ENCODE measurements at places on chromosomes 16 and 17.

DNA sequence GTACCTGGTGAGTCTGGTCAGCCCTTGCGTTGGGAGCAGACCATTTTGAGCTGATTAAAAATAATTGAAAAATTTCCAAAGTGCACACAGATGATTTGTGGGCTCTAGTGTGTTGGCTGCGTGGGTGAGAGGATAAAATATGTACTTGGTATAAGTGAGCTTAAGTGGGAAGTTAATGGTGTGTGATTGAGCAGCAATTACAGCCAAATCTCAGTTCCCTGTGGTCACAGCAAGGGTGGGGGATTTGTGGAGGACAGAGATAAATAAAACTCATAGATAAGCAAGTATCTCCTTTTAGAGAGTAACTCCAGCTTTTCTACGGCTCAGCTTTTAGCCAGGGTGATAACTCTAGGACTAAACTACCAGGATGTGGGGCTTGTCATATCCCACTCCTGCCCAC is 390.4 kb downstream of the UTP18 start:
- no peak for DNase-seq

GRCh38 chr17:74670329-74670728 is 42.4 kb downstream of the CD300LF start:
- DNase-seq: no peak

- no peak for DNase-seq
These were observed 17.9 kb downstream of the CTCF start for GRCh38 chr16:67580202-67580601.

DNA sequence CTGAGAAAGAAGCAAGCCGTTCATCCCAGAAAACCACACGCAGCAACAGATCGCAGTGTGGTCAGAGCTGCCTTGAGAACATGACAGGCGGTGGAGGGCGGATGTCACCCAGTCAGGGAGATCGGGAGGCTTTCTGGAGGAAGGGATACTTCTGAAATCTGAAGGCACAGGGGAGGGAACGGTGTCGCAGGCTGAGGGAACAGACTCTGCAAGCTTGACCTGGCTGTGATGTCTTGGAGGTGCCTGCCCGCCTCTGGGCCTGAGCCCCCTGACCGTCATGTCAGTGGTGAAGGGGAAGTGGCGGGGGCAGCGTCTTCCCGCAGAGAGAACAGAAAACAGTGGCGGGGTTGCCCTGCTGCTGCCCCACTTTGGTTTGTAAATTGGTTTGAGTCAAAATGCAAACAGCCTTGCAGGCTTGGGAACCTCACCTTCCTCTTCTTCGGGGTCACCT is 8.1 kb upstream of the ATP2A3 start:
- DNase-seq: no peak

GRCh38 chr16:20803561-20804214 is 2.6 kb downstream of the ERI2 start:
- DNase-seq: no peak

DNA sequence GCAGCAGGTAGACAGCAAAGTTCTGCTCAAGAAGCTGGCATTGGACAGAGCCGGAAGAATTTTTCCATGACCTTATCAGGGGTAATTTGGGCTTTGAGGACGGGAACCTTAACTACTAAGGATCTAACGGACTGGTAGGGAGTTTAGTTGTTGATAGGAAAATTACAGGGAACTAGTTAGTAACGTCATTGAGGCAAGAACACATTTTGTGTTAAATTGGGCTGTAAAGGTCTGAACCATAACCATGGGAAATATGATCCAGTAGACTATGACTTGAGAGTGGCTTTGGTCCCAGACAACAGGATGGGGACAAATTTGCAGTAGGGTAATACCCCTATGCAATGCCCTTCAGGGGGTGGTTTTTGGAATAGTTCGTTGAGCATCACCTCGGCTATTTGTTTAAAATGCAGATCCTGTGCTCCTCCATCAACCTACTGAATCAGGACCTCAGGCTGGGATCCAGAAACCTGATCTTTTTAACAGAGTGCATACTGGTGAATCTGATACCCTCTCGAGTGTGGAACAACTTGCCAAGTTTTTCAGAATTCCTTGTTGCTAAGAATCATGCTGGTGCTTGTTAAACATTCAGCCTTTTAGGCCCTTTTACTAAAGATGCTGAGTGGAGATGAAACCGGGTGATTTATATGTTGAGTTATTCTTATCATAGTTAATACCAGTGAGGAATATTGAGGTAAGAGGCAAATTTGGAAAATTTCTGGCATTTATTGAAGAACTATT is 255.1 kb downstream of the MAP2K6 start:
- no peak for DNase-seq

All from fibroblast of skin of right quadriceps (primary cell).